ENCODE measurements at places on chromosomes 5 and 9.

- no peak for DNase-seq
Observed at GRCh38 chr5:148388696-148389095, 4.9 kb downstream of the FBXO38 start.

GRCh38 chr9:80883426-80883825 lies 805.9 kb downstream of the TLE1 start:
- DNase-seq, result no peak

DNA sequence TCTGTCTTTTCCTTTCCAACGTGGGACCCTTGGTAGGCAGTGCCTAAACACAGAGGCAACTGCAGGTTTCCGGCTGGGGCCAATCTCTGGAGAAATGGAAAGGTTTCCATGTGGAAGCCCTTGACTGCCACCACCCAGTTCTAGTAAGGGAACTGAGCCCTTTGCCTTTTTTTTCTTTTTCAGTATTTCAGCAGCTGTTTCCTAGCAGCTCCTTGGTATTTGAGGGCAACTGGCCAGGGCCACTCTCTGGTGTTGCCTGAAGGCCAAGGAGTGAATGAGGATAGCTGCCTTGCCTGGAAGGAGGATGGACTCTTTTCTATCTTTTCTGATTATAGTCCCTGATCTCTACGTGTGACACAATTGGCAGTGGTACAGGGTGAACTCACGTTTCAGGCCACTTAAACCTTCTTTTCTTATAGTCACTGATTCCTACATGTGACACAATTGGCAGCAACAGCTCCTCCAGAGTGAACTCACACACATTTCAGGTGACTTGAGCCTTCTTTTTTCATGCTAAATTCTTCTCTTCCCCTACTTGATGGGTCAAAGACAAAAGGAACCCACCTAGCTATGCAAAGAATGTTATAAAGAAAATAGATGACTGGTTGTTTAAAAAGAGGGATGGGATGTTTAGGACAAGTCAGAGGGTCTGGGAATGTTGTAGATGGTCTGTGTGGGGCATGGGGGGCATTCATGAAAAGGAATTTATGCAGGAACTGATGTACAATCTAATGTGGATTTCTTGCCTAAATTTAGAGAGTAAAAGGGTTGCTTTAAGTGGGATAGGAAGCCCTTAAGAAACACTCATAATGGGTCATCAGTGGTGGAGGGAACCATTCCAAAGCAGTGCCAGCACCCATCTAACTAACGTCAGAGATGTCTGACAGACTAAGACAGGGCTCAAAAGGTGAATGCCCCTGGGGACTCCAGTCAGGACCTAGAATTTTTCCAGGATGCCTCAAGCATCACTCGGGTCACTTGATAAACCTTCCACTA lies 190.1 kb downstream of the TMEM232 start:
- DNase-seq, result no peak

DNA sequence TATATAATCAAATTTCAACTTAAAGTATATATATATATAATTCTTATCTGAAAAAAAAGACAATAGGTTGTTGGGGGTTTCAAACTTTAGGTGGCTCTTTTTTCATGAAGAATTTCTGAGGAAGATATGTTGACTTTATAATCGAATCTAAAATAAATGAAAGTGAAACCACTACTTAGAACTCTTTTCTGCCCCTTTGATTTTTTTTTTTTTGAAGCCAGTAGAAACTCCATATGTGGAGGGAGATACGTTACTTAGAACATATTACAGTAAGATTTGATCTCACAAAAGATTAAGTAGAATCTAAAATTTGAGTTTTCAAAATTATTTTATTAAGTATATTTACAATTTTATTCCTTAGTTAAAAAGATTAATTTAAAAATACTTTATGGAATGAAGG lies 96.9 kb downstream of the ATG10 start:
- DNase-seq, result no peak

GRCh38 chr5:33321026-33321425 lies 119.7 kb upstream of the TARS1 start:
- no peak for DNase-seq

- no peak for DNase-seq
Observed at GRCh38 chr9:77956555-77956954, 75.1 kb downstream of the GNAQ start.

- DNase-seq, result no peak
Observed at GRCh38 chr5:138963763-138964371, 88.7 kb upstream of the LRRTM2 start.

- no peak for DNase-seq
Observed at GRCh38 chr9:36064448-36065037, 27.8 kb downstream of the RECK start.

- DNase-seq, result no peak
Observed at GRCh38 chr5:105752801-105753200, 1917.9 kb downstream of the EFNA5 start.

- DNase-seq, result no peak
Observed at GRCh38 chr5:158819095-158819494, 280.6 kb downstream of the EBF1 start.

GRCh38 chr5:62681117-62681850 lies 102.7 kb downstream of the LRRC70 start:
- no peak for DNase-seq

DNA sequence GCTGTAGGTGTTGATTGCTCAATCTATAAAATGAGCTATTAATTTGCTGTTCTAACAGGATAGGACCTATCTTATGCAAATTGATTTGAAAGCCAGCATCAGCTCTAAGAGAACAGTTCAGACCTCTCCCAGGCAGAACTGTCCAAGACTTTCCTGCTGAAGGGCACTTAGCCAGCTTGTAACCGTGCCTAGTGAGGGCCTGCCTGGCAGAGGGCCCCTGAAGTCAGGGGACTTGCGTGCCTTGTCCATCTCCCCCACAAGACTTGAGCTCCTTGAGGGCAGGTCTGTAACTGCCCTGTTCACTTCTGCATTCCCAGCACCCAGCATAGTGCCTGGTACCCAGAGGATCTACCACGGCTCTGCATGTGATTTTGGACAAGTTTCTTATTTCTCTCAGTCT lies 293.4 kb downstream of the CDK5RAP2 start:
- DNase-seq, result no peak

Measured in activated naive CD8-positive, alpha-beta T cell treated with anti-CD3 and anti-CD28 coated beads, Interleukin-2, amount 50 U/mL, for 16 hours (primary cell).